Suppressor macrophage treated with lipopolysaccharide for 4 hours (primary cell): ENCODE measurements at places on chromosomes 6 and 20.

DNA sequence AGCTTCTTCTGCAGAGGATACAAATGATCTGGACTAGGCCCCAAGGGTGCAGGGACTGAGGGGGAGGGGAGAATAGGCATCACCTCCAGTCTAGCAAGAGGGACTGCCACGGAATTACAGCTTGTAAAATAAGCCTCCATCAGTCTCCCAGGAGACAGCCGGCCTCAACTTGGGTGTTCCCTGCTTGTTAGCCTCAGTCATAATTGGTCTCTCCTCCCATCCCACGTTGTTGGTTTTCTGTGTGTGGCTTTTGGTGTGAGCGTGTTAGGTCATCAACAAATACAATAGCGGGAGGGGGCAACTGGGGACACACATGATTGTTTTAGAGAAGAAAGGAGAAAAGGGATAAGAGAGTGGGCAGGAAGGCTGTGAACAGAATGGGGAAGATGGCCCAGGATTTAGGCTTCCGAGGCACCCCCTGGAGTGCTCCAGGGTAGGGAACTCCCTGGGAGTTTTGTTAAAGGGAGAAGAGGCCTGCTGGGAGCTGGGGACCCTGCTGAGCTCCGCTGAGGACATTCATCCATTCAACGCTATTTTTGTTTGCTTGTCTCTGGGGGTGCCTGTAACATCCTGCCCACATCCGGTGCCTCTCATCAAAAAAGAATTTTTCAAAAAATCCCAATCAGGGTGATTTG, 9.2 kb downstream of the FOXA2 start:
- DNase-seq = no peak

- DNase-seq = no peak
Observed at GRCh38 chr6:2190661-2191389, 54.6 kb downstream of the GMDS start.

GRCh38 chr6:21222656-21223055, 370.9 kb upstream of the SOX4 start:
- no peak for DNase-seq

DNA sequence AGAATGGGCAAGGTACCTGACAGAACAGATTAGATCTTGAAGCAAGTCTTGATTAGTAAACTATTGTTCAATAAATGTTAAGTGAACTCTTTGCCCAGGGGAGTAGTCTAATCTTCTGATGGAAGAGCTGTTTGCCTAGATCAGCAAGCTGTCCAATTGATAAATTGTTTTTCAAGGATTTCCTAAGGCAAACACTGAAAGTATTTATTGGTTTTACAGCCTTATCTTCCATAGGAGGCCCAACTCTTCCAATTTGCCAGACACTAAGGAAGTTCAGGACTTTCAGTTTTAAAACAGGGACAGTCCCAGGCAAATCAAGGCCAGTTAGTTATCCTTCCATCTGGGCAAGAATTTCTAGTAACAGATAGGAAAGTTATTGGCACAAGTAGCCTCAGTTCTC, 1.8 kb upstream of the C6orf163 start:
- no peak for DNase-seq
